Activated CD4-positive, alpha-beta T cell treated with anti-CD3 and anti-CD28 coated beads, Interleukin-2, amount 50 U/mL, for 48 hours (primary cell): ENCODE measurements at places on chromosomes 7 and 10.

- no peak for DNase-seq
Observed at GRCh38 chr10:76553263-76554032, 1084.2 kb downstream of the KCNMA1 start.

DNA sequence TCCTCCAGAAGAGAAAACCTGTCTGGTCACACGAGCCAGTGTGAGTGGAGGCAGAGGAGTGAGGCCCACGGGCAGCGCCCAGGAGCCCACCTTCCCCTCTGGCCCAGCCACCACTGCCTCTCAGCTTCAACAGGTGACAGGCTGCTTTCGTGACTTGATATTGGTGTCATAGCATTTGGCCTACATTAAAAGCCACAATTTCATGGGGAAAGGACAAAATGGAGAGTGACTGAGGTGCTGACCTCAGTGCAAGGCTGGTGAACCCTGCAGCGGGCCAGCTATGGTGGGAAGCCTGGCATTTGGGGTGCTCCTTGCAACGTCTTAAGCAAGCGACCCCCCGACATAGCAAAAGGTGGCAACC lies 21.3 kb downstream of the ECHDC3 start:
- DNase-seq: no peak

DNA sequence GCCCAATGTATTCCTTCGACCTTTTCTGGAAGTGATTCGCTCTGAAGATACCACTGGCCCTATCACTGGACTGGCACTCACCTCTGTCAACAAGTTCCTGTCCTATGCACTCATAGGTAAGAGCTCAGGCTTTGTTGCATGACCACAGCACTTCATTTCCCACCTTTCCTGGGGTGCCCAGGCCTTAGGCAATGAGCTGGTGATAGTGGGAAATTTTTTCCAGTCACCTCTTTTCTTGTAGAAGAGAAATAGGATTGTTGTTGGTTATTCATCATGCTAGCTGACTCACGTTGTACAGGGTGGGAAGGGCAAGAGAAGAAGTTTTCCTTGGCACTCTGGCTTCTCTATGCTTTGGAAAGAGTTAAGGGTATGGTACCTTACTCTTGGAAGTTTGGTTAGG lies 51.4 kb upstream of the NFKB2 start:
- no peak for DNase-seq

- DNase-seq: no peak
Observed at GRCh38 chr10:95196046-95196445, 2.0 kb downstream of the ACSM6 start.

DNA sequence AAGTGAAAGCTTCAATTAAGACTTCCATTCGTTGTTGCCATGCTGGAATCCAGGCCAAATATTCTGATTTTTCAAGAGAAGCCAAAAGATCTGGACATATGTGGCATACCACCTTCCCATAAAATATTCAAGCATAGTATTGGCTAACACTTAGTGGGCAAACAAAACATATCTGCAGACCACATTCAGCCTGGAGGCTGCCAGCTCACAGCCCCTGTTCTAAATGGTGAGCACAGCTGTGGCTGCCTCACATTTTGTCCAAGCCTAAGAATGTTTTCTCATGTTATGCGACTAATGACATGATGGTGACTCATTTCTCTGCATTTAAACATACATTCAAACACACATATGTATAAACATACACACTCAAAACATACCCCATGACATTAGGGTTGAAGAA lies 10.6 kb upstream of the CALU start:
- no peak for DNase-seq

DNA sequence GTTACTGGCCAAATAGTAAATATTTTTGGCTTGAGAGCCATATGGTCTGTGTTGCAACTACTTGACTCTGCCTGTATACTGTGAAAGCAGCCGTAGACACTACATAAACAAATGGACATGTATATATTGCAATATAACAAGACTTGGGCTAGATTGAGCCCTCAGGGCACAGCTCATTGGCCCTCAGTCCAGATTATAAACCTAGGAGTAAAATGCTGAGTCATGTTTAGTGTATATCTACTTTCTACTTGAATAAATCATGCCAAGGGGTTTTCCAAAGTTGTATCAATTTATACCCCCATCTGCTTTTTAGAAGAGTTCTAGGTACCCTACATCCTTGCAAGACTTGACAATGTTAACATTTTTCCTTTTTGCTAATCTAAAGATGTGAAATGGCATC lies 27.4 kb upstream of the POU6F2 start:
- DNase-seq: no peak

DNA sequence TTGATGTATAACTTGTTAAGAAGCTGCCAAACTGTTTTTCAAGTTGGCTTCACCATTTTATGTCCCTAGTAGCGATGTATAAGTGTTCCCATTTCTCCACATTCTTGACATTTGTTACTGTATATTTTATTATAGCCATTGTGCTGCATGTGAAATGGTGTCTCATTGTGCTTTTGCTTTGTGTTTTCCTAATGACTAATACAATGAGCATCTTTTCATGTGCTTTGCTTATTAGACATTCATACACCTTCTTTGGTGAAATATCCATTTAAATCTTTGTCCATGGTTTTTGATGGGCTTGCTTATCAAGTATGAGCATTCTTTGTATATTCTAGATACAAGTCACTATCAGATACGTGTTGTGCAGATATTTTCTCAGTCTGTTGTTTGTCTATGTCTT lies 203.0 kb downstream of the CCSER2 start:
- no peak for DNase-seq

DNA sequence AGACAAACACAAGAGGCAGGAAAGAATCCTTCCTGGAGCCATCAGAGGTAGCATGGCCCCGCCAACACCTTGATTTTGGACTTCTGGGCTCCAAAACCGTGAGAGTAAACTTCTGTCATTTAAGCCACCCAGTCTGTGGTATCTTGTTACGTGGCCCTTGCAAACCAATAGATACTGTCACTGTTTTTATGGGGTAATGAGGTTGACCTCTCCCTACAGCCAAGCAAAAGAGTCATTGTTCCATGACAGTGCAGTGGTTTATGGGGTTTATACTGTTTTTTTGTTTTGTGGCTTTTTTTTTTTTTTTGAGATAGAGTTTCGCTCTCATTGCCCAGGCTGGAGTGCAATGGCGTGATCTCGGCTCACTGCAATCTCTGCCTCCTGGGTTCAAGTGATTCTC lies 32.8 kb downstream of the KIAA1549 start:
- no peak for DNase-seq

DNA sequence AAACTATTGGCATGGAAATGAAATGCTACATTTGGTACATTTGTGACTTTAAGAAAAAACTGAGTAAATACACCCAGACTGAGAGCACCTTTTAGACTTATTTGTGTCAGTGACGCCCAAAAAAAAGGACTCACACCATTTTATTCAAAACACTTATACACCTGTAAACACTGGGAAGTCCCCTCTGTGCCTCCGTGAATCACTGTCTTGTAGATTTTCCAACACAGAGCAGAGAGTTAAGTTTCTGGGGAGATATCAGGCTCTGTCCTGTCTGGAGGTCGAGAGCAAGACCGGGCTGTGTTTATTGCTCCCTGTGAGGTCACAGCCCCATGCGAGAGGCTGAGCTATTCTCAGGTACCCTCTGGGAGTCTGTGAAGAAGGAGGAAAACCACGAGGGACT lies 60.7 kb upstream of the TM9SF3 start:
- DNase-seq: no peak

DNA sequence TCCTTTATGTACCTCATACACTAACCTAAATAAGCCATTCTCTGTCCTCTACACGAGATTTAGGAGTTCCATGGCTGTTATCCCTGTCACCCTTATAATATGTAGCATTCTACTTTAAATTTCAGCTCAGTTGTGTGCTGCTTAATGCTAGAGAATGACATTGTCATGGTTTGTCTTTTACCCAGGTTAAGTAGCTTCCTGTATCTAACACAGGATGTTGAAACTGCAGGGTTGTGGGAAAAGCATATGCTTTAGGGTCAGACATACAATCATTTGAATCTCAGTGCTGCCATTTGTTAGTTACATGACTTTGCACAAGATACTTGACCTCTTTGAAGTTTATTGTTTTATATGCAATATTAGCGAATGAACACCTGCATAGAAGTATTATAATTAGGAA lies 235.1 kb upstream of the CACNA2D1 start:
- DNase-seq: no peak

DNA sequence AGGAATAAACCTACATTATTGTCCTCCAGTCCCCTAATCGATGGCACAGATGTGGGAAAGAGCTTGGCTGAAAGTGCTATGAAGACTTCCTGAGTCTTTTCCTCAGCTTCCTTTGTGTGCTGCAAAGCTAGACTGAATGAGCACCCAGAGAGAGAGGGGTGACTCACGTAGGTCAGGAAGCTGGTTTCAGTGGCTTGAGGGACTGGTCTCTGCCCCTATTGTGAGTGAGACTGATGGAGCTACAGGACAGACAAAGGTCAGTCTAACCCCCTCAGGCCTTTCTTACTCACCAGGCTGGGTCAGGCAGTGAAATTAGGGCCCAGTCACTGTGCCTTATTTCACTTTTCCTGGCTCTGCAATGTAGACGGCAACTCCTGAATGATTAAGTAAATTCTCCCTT lies 171.1 kb upstream of the GRB10 start:
- DNase-seq: no peak

DNA sequence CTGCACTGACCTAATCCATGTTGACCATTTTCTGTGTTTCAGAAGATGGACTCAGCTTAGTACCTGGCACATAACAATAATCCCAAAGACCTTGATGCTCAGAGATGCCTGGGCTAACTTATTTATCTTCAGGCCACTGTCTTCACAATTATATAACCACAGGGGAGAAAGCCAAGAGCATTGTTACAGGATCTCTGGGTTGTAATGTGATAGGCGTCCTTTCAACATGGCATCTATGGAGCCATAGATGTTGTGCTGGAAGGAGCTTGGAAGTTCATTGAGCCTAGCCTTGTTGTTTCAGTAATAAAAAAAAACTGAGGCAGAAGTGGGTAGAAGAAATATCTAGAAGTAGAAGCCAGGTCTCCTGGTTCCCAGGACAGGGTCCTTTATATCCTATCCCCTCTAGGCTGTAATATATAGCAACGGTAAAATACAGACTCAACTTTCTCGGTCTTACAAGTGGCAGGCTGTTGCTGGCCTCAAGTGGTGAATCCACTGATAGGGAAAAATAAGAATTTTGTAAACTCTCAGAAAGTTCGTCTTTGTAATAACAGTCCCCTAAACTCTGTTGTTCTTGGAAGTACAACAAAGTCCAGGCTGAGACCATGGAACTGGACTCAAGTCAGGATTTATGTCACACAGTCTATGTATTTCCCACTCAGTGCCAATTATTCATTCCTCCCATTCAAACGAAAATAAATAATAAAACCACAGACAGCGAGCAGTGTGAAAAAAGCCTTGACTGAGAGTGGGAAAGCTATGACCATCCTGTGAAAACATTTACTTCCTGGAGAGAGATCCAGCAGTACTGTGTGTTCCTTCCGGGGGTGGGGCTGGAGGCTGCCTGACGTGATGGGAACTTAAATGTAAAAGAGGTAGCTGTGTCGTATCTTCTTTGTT lies 277.6 kb downstream of the REEP3 start:
- DNase-seq: no peak

DNA sequence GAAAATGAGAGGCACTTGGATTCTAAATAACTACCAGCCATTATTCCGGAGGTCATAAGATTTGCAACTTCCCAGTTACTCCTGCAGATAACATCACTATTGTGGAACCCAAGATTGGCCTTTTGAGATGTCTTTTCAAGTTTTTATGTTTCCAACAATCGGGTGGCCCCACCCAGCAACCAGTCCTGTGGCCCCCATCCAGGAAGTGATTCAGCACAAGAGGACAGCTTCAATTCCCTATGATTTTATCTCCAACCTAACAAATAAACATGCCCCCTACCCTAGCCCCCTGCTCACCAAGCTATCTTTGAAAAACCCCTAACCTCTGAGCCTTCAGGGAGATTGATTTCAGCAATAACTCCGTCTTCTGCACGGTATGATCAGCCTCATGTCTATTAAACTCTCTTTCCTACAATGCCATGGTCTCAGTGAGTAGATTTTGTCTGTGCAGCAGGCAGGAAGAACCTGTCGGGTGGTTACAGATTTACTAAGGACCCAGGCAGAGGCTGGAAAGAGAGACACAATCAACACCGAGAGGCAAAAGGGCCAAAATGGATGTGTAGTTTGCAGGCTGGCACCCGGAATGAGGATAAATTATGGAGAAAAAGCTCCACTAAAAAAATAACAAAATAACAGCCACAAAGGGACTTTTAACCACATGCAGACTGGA lies 83.9 kb upstream of the UNC5B start:
- DNase-seq: no peak

DNA sequence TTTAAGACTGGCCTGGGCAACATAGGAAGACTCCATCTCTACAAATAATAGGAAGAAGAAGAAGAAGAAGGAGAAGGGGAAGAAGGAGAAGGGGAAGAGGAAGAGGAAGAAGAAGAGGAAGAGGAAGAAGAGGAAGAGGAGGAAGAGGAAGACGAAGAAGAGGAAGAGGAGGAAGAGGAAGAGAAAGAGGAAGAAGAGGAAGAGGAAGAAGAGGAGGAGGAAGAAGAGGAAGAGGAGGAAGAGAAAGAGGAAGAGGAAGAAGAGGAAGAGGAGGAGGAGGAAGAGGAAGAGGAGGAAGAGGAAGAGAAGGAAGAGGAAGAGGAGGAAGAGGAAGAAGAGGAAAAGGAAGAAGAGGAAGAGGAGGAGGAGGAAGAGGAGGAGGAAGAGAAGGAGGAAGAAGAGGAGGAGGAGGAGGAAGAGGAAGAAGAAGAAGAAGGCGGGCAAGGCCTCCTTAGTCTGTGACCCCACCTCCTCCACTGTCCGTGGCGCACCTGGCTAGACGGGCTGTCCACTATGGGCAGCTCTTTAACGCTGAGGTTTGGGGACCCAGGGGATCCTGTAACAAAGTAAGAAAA lies 28.8 kb upstream of the ZFAND2A start:
- no peak for DNase-seq

GRCh38 chr7:111508387-111508786 lies 53.9 kb downstream of the IMMP2L start:
- no peak for DNase-seq

DNA sequence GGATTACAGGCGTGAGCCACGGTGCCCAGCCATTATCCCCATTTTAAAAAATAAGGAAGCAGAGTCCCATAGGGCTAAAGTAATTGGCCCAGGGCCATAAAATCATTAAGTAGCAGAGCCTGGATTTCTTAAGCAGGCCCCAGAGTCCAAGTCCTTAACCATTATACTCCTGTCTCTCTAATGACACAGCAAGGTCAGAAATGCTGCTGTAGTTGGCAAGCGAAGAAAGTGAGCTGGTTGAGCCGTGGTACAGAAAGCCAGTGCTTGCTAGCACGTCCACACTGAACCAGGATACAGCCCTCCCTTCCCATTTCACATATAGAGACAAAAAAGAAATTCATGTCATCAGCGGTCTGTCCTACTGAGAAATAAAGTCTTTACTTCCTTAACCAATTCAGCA lies 562.7 kb downstream of the GALNT17 start:
- DNase-seq: no peak

DNA sequence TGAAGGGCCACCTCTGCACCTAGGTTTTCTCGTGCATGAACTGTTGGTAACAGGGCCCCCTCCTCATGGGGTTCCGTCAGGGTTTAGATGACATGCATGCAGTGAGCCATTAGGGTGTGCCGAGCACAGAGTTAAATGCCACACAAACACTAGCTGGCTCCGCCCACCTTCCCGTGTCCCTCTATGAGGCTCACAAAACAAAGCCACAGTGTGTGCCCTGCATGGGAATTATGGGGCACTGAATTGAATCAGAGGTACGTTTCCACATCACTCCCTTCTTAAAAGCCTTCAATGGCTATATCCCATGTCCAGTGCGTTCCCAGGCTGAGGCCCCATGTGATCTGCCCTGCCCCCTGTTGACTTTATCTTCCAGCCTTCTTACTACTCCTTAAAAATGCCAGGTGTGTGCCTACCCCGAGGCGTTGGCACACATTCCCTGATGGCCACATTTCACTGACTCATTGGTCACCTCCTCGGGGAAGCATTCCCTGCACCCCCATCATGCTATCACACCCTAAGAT lies 35.7 kb downstream of the GSDME start:
- DNase-seq: no peak
